ENCODE measurements at places on chromosomes 7 and 10. TPM values are rescaled to one million over a fixed set of nuclear protein-coding genes. Genes with fewer than 3 reads are reported as not detected.
A peak's percentile ranks its signal among the peaks of the same experiment; 100 is the strongest.

- H3K4me1 ChIP-seq, result no peaks in the 10 kb centered on the region
- H3K27me3 ChIP-seq, result no peaks in the 10 kb centered on the region
- peak; percentile 78 for DNase-seq
- H3K4me3 ChIP-seq, result no peak overlapping the region
Measured at GRCh38 chr7:44921607-44922350, 36.4 kb upstream of the PURB start.

ADRB1 gene
- total RNA-seq, result 0.15 TPM

PDGFA gene
- 16.1 TPM for total RNA-seq

DNA sequence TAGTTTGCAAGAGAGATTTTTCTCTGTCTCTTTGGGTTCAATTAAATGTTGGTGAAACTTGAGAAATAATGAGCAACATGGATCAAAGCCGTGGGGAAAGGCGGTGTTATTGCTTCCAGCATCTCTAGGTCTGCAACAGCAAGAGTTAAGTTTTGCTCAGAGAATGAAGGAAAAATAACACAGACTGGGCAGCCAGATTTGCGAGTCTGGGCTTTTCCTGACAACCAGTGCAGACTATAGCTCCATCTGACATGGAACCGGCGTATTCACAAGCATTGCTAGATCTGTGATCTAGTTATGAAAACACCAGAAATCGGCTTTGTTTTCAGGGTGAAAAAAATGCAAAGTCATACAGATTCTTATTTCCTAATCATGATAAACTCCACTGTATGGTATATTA lies 110.4 kb downstream of the CAMK1D start:
- H3K27me3 ChIP-seq, result no peaks in the 10 kb centered on the region
- H3K27ac ChIP-seq, result no peak overlapping the region
- H3K4me3 ChIP-seq, result no peak overlapping the region
- H3K4me1 ChIP-seq, result peaks cover 14% of the 10 kb centered on the region

GRCh38 chr10:60717852-60718251 lies 60.4 kb upstream of the CDK1 start:
- H3K36me3 ChIP-seq, result no peaks in the 10 kb centered on the region
- H3K4me1 ChIP-seq, result peaks cover 27% of the 10 kb centered on the region
- no peak overlapping the region for H3K4me3 ChIP-seq
- peak; percentile 49 for DNase-seq
- H3K27me3 ChIP-seq, result no peaks in the 10 kb centered on the region

HOXA1 gene
- 1.4 TPM for total RNA-seq
